ENCODE measurements at places on chromosomes 2 and 18. TPM values are rescaled to one million over a fixed set of nuclear protein-coding genes. Genes with fewer than 3 reads are reported as not detected.

GRCh38 chr2:80482276-80482675 lies 177.7 kb upstream of the LRRTM1 start:
- no peak for DNase-seq

DNA sequence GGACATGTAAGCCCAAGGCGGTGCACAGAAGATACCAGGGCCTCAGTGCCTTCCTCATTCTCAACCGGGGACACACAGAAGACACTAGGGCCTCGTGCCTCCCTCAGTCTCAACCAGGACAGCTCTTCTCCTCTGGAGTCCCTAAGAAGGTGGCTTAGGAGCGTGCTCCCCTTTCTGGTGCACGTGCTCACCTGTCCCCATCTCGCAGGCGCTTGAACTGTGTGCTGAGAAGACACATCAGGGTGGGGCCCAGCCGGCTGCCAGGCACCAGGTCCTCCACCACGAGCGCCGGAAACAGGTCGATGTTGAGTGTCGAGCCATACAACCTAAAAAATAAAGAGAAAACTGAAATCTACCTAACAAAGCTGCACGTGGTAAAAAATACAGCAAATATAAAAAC lies 99.9 kb downstream of the PXDN start:
- DNase-seq: no peak

DNA sequence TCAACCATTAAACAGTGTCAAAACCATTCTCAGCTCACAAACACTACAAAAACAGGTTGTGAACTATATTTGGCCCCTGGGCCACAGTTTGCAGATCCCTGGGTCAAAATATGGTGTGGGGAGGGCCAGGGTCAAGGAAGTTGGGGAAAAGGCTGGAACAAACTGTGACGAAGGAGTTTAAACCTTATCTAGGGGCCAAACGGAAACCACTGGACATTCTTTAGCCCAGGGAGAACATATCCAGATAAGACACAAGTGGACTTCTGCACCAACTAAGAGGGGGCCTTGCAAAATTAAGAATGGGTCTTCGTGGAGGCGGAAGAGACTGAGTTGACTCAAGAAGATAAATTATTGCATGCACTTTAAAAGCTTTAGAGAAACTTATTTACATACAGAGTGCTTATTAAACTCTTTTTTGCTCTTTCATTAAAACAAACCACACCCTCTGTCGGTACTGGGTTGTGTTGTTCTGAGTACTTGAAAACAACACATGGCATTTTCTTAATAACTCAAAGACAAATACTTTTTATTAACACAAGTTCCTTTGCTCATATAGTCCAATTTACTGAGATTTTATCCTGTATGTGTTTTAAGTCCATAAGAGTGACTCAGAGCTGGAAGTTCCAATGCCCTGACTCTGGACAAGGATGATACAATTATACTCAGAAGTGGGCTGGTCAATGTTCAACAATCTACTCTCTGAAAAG lies 5.3 kb upstream of the ASAP2 start:
- peak; percentile 31 for DNase-seq

DNA sequence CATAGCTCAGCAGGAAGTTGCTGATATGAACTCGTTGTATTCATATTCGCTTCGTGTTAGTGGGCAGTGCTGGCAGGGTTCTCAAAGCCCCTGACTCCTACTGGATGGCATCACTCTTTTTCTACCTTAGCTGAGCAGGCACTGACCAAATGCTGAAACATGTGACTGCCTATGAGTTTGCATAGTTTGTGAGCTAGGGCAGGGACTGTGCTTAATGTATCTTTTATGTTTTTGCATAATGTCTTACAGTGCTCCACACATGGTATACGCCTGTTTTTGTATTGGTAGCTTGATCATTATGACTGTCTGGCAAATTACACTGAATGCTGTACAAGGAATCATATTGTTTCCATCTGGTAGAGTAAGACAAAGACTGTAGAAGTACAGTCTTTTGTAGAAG lies 305.3 kb downstream of the PARD3B start:
- no peak for DNase-seq

GRCh38 chr2:70851704-70852103 lies 16.1 kb upstream of the CD207 start:
- DNase-seq: no peak

DNA sequence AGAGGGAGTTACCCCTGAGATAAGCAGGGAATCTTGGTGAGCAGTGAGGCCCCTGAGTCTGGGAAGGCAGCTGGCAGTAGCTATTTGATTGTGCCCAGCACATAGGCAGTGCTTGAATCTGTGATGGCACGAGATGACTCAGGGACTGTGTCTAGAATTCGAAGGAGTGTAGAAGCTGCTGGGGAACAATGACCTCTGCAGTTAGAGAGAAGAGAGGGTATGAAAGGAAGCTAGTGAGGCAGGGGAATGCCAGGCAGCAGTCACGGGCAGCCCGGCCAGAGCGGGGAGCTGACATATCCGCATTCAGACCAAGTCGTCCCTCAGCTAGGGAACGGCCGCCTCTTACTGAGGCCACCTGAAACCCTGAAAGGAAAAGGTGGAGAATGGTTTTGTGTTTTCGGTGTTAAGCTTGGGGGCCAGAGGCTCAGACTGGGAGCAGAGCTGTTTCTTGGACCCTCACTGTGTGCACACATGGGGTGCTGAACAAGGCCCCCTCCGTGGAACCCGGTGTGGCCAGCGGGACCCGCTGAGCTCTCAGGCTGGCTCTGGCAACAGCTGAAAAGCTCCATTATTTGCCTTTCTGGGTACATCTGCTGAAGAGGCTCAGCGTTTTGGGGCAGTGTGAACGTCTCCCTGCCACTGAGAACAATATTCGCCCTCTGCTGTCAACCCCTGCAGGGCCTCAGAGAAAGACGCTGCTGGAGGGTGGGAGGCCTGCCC lies 32.9 kb downstream of the ARHGEF4 start:
- no peak for DNase-seq

DNA sequence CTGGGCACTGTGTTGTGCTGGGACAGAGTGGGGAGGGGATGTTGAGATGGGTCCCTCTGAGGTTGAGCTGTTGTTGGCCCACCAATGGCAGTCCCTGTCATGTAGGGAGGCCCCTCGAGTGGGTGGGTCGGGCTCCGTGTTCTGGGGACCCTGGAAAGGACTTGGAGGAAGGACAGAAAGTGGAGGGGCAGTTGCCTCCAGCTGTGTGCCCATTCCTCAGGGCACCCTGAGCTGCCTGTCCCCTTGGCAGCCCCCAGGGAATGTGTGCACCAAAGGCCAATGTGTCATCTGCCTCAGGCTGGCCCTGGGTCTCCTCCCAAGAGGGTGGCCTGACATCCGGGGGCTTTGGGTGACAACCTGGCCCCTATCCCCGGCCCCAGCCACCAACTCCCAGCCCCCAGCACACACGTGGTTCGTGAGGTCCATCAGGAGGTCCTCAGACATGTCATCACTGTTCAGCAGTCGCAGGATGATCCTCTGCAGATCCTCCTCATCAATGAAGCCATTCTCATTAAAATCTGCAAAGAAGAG lies 57.7 kb downstream of the CIB4 start:
- no peak for DNase-seq

DNA sequence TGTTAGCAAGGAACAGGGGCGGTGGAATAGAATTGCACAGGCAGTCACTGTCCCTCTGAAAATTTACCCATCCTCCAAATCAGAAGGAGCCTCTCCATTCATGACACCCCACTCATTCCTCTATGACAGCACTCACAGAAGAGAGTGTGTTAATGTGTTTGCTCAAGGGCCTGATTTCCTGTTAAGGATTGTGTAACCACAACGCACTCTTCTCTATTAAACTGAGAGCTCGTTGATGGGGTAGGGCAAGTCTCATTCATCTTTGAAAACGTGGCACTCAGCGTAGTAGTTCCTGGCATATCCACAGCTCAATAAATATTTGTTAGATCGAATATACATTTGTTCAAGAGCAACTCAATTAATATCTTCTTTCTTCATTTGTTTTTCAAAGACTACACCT lies 106.4 kb downstream of the VAPA start:
- DNase-seq: no peak

Gene PJVK
- total RNA-seq: 1.2 TPM
